CD4-positive, alpha-beta T cell treated with Interleukin-12 subunit alpha and Interleukin-12 subunit beta, for 1 hour (primary cell): ENCODE measurements at places on chromosomes 11 and 22.

DNA sequence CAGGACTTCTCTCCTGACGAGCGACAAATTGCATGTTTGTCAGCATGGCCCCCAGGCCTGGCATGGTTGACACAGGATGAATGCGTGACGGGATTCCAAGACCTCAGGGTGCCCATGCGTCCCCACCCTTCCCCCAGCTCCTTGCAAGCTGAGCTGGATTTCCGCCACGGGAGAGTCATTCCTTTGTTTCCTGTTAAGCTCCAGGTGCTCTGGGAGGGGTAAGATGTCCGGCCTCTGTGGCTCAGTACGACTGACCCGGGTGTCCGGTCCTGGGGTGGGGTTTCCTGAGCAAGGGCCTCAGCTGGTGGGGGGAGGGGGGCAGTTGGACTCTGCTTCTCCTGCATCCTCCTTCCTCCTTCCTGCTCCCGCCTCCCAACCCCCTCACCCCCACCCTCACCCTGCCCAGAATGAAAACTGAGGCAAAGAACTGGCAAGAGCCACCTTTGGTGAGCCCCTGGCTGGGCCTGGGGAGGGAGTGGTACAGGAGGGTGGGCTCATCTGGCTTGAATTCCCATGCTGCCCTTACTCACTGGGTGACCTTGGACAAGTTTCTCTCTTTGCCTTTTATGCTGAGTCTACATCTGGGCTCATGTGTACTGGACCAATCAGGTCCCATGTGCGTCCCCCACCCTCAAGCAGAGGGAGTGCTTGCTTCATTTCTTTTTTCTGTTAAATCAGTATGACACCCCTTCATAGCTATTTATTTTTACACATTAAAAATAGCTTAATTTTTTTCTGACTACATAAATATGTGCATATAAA lies 2.5 kb downstream of the CDC42EP2 start:
- DNase-seq = no peak

DNA sequence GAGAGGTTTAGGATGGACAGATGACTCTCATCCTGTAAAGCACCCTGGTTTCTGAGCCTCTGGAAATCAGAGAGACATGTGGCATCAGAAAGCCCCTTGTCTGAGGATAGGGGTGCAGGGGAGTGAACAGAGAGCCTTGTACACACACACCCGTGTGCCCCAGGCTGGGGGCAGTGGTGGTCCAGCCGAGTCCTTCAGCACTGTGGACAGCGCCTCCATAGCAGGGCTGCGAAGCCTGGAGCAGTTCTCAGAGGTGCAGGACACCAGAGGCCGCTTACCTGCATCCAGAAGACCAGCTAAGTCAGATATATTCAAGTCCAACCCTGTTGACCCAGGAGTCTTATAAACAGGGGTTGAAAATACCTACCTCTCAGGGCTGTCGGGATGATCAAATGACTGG lies 11.5 kb upstream of the IGSF9B start:
- DNase-seq = no peak

- peak; percentile 66 for DNase-seq
Measured at GRCh38 chr11:123580557-123581275, 73.7 kb downstream of the SCN3B start.

DNA sequence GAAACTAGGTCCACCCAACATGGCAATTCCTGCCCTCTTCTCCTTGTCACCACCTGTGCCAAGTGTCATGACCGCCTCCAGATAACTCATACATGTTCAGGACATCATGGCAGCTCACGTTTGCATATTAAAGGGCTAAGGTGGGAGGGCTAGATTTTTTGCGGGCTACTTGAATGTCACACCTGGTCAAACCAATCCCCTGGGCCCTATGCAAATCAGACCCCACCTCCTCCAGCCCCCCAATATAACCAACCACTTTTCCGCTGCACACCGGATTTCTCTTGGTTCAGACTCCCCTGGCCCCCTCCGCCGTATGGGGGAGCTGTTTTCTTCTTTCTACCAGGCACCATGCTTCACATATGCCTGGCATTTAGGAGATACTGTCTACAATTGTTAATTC lies 12.6 kb downstream of the UPB1 start:
- DNase-seq = no peak

GRCh38 chr11:120611581-120611980 lies 100.0 kb downstream of the GRIK4 start:
- no peak for DNase-seq

GRCh38 chr11:1766719-1767398 lies 3.1 kb upstream of the CTSD start:
- no peak for DNase-seq

GRCh38 chr11:115470928-115471327 lies 33.3 kb downstream of the CADM1 start:
- DNase-seq = no peak

DNA sequence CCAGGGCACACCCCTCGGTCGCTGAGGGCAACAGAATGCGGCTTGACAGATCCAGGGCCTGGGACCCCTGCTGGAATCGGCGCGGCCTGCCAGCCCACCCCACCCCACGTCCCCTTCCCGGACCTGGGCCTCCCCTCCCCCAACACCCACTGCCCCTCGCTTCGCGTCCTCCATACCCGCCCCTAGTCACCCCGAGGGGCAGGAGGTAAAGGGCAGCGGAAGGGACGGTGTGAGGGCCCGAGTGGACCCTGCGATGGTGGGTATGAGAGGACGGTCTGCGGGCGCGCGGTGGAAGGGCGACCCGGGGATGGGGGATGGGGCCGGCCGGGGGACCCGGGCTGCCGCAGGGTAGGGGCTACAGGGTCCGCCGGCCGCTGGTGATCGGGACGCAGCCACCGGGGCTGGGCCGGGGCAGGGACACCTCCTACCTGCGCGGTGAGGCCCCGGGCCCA lies 311 bp downstream of the APBB1 start:
- DNase-seq = peak; percentile 15

- DNase-seq = no peak
Measured at GRCh38 chr22:38325587-38325986, 8.4 kb upstream of the CSNK1E start.

DNA sequence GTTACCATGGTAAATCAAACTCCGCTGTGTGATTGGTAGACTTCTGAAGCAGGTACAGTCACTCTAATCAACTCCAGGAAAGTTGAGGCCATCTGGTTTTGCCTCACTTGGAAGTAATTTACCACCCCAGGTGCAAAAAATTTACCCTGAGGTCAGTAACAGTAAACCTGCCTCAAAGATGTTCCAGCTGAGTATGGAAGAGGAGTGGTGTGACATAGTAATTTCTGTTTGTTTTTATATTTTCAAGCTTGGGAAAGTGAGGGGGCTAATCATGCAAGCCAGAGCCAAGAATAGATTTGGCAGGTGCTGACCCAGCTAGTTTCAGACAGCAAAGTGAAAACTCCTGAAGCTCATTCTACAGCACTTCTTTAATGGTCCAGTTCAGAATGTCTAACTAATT lies 691.6 kb downstream of the NTM start:
- DNase-seq = no peak

- DNase-seq = no peak
Measured at GRCh38 chr11:92251980-92252379, 27.4 kb downstream of the FAT3 start.

GRCh38 chr11:64799623-64800302 lies 3.3 kb downstream of the MAP4K2 start:
- no peak for DNase-seq

DNA sequence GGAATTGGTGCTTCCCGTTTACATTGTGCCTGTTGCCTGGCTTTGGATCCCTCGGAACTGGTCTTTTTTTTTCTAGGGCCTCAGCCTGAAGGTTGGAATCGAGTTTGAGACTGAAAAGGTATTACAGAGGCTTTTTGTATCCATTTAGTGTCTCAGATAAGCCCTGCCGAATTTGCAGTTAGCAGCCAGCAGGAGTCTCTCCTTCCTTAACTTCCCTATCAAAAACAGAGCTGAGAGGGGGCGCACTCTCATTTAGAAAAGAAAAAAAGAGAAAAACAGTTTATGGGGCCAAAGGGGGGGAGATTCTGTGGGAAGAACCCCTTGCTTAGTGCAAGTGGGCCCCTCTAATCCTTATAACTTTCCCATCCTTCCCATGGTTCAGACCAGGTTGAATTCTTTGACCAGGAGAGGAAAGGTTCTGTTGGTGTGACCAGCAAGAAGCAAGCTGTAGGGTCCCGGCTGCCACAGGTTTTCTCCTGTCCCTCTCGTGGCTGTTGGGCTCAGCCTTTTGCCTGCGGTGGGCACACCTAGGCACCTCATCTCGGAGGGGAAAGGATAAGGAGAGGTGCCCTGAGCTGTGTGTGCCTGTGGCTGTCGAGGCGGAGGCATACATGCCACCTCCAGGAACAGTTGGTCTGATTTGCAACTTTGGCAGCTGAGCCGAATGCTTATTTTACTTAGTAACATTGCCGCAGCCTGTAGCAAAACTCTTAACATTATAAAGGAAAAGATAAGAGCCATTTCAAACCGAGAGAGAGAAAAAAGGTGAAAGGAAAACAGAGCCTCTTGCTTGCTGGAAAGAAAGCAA lies 565.0 kb upstream of the CNTN5 start:
- no peak for DNase-seq

GRCh38 chr11:27194976-27195375 lies 154.4 kb downstream of the BBOX1 start:
- no peak for DNase-seq

- no peak for DNase-seq
Measured at GRCh38 chr11:85845124-85845631, 10.0 kb upstream of the CCDC83 start.

GRCh38 chr22:25360411-25360810 lies 141.0 kb downstream of the CRYBB2 start:
- no peak for DNase-seq

DNA sequence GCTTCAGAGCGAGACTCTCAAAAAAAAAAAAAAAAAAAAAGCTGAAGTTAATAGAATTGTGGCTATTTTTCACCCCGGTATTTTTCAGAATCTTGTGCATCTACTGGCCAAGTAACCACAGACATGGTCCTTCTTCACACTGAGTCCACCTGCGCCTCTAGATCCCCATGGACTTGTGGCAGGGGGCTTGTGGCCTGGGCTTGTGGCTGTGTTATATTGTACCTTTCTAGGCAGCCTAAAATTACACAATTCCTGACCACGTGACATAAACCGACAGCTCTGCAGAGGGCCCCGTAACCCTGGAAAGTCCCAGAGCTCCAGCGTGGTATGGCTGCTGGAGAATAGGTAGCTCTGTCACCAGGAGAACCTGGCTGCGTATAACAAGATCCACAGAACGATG lies 10.9 kb upstream of the NAALADL1 start:
- DNase-seq = no peak

DNA sequence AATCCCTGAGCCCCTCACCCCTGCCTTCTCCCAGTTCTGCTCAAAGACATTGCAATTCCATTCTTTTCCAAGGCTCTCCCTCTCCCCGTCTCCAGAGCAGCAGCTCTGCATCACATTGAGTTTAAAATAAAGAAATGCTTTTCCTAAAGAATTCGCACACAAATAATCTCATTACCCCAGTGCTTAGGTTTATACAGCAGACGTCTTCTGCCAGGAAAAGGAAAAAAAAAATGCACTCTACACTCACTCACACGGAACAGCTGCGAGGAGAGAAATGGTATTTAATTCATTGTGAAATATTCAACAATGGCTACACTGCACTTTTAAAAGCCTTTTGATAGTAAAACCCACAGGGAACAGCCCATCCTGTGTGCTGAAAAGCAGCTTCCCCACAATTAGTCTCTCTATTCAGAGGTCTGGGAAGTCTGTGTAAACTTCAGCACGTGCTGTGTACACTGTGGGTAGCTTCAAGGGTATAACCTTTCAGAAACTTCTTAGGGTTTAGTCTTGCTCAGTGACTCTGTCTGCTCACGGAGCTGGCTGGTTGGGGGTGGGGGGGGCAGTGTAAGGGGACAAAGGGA lies 42.8 kb downstream of the ETS1 start:
- DNase-seq = no peak

GRCh38 chr11:134478176-134478575 lies 66.1 kb upstream of the B3GAT1 start:
- DNase-seq = no peak
